ENCODE measurements at places on chromosomes 5 and 9.

DNA sequence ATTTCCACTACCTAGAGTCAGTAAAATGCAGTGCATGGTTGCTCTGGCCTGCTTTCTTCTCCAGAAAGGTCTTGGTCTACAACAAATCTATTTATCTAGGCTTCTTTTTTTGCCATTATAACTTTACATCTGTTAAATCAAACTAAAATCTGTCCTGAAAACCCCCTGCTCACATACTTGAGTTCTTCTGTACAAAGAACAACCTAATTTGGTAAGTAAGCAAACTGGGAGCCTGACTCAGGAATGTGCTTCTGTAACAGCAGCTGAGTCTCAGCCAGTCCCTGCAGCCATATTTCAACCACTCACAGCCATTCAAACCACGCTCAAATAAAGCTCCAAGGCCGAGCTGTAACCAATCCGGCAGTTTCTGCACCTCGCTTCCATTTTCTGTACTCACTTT, 95.8 kb downstream of the PLPP1 start:
- DNase-seq = no peak

GRCh38 chr9:98315551-98316060, 60.2 kb upstream of the TBC1D2 start:
- DNase-seq = peak; percentile 74

DNA sequence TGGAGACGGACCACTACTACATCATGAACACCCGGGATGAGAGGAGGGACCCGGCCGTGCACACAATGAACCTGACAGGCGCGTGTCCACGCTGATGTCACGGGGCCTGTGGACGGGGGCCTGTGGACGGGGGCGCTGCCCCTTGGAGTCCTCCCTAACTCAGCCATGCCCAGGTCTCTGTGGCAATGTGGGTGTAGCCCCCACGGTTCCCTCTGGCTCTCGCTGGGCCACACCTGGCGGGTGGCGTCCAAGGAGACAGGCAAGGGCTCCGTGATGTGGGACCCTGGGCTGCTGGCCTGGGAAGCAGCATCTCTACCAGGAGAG, 22.1 kb downstream of the PAEP start:
- no peak for DNase-seq

DNA sequence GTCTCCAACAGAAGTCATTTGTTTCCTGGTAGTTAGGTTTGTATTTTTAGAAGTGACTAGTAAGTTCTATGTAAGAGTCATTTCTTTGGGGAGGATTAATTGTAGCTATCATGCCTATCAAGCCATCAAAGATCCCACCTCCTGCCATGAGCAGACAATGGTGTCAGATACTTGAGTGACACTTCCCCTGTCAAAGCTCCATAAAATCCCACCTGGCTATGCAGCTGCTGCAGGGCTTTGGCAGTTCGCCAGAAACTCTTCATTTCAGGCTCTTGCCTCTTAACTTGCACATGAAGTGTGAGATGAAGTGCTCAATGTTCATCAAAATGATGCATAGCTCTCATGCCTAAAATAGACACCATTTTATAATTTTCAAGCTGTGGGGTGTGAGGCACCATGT, 312.1 kb downstream of the CDH12 start:
- DNase-seq = peak; percentile 99

DNA sequence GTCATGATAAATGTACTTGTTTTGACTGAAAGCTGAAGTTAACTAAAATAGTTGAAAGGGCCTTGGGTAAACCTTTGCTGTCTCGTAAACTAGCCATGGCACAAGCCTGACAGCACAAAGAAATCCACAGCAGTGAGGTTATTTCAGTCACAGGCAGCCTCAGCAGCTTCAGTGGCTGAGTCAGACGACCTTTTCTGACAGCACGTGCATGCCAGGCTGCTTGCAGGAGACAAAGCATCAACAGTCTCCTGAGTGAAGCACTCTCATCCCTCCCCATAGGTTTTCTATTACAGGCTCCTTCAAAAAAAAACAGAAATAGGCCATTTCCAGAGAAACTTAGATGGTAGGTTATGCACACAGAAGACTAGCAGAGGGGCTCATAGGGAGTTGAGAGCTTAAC, 34.6 kb downstream of the OXCT1 start:
- no peak for DNase-seq

GRCh38 chr5:83538786-83539462, 67.4 kb downstream of the VCAN start:
- no peak for DNase-seq

DNA sequence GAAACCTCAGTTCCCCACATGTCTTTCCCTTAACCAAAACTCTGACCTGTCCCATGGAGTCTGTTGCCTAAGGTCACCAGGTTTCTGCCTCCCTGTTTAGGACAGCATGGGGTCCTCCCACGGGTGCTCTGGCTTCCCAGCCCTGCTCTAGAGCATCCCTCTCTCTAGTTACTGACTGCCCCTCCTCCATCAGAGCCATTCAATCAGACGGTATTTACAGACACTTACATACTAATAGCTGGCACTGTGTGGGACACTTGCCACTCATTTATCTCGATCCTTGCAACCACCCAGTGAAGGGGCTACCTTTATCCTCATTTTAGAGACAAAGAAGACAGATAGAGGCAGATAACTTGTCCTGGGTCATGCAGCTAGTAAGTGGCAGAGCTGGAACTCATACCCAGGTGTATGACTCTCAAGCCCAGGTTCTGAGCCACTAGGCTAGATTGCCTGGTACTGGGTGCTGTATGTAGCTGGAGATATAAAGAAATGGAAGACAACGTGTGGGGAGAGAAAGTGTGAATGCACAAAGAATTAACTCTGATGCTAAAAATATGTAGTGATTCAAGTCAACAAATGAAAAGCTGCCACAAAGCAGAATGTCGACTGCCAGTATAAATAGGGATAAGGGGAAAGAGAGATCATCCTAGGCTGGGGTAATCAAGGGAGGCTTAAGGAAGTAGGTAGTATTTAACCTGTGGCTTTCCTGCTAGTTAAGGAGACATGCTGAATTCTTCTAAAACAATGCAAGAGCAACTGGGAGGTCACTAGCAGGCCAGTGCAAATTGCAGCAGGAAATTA, 52.5 kb upstream of the PDE8B start:
- DNase-seq = no peak

DNA sequence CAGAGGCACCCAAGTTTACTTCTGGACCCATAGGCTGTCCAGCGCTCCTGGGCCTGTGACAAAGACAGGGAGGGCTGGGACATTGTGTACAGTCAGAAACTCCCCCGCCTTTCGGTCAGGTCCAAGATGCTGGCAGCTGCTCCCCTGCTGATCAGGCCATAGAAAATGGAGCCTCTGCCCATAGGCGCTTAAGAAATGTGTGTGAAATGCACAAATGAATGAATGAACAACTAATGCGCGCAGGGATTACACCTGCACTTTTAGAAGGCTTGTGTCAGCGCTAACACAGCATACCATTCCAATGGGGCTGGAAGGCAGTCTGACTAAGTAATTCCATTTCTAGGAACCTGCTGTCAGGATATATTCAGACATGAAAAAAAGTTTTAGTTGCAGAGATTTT, 16.3 kb downstream of the PTPN3 start:
- DNase-seq = no peak

GRCh38 chr5:89282554-89283510, 399.8 kb upstream of the MEF2C start:
- DNase-seq = no peak

DNA sequence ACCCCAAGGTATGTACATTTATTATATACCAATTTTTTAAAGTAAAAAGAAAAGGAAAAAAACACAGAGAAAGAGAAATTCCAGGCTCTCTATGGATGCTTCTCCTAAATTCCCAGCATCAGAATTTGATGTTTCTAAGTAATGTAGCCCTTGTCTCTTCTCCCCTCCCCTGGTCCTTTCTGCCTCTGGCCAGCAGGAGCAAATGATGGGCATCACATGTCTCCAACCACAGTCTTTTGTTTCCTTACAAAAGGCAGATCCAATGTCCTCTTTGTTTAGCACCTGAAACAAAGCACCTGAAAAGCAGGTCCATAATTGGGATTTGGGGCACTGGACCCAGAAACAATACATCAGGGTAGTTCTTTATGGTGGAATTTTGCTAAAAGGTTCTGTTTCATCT, 50.4 kb upstream of the APC start:
- no peak for DNase-seq

GRCh38 chr9:85185486-85186217, 516.1 kb downstream of the NTRK2 start:
- no peak for DNase-seq

DNA sequence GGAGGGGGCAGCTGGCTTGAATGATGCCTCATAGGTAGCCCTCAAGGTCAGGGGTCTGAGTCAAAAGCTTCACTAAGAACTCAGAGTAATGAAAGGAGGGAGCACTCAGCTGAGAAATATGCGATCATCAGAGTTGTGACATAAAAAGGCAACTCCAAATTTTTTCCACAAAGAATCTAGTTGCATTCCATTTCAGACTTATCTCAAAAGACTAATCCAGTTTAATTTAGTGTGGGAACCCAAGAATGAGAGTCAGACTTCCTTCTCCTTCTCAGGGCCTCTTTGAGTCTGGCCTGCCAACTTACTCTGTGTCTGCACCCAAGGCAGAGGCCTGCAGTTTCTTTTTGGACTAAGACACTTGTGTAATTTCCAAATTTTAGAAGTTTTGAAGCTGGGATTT, 34.7 kb downstream of the GABRP start:
- DNase-seq = no peak

GRCh38 chr9:87551772-87552217, 54.1 kb downstream of the DAPK1 start:
- DNase-seq = no peak

DNA sequence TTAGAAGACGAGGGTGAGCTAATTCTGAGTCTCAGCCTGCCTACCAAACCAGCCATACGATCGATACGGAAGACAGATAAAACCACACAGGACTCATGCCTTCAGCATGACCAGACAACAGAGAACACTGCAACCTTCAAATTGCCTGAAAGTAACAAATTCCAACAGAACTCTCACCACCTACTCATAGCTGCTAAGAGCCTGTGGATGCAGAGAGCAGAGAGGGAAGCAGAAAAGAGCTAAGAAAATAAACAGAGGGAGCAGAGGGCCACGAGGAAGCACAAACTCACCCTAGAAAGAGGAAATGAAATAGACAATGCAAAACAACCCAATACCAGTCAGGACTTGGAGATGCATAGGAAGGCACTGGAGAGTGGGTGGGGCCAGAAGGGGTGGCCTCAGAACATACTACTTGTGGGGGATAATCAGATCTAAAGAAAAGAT, 86.7 kb upstream of the TAS2R1 start:
- no peak for DNase-seq

DNA sequence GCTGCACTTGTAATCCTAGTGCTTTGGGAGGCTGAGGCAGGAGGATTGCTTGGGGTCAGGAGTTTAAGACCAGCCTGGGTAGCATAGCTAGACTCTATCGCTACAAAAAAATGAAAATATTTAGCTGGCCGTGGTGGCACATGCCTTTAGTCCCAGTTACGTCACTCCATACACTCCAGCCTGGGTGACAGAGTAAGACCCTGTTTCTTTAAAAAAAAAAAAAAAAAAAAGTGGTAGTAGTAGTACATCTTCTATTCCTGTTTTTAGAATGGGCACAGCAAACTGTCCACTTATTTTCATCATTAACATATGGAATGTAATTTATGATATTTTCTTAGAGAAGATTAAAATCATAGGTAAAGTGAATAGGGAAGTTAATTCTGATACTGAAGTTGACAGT, 48.2 kb downstream of the TRIO start:
- no peak for DNase-seq

- DNase-seq = peak; percentile 40
Observed at GRCh38 chr5:144203750-144204596, 33.3 kb downstream of the KCTD16 start.
